RWPE2 (cell line): ENCODE measurements at places on chromosomes 4 and X.

- no peak for DNase-seq
Measured at GRCh38 chrX:123331349-123331748, 147.3 kb downstream of the GRIA3 start.

GRCh38 chrX:154136627-154137161, 7.3 kb upstream of the OPN1LW start:
- DNase-seq, result no peak

DNA sequence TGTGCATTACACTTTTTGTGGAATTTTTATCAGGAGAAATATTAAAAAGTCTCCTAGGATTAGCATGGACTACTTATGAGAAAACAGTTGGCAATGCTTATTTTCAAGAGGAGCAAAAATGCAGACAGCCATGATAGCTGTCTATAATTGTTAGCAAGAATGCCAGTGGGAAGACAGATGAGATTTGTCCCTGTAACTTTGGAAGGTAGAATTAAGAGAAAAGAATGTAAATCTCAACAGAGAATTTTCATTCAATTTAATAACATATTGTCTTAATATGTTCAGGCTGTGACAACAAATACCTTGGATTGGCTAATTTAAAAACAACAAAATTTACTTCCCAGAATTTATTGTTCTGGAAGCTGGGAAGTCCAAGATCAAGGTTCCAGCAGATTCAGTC, 349.2 kb downstream of the IQCM start:
- no peak for DNase-seq

- no peak for DNase-seq
Measured at GRCh38 chr4:53168228-53168627, 197.6 kb downstream of the SCFD2 start.

GRCh38 chr4:80240976-80241375, 25.5 kb upstream of the FGF5 start:
- DNase-seq, result no peak

GRCh38 chr4:129093191-129093920, at the start of gene SCLT1:
TSS of gene SCLT1 (minus strand) at chr4:129093539. CDS start at chr4:129093103, 436 bp downstream.
- DNase-seq, result peak; percentile 97

DNA sequence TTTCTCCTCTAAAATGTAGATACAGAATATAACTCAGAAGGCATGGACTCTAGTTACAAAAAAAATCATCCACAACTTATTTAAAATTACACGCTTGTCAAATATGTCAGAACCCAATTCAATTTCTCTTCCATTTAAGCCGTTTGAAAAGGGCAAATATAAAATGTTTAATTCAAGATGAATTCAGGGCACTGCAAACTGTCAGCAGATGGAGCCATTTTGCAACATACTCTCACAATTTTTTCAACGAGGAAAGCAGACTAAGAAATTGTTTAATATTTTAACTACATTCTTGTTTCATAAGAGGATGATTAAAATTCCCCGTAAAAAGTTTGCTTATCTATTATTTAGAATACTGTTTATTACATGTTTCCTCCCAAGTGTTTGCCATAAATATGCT, 321.3 kb upstream of the CPXCR1 start:
- DNase-seq, result no peak

GRCh38 chr4:15702941-15703403, at the start of gene BST1:
TSS of gene BST1 (plus strand) at chr4:15703065. CDS start at chr4:15703145, 80 bp downstream.
- no peak for DNase-seq

DNA sequence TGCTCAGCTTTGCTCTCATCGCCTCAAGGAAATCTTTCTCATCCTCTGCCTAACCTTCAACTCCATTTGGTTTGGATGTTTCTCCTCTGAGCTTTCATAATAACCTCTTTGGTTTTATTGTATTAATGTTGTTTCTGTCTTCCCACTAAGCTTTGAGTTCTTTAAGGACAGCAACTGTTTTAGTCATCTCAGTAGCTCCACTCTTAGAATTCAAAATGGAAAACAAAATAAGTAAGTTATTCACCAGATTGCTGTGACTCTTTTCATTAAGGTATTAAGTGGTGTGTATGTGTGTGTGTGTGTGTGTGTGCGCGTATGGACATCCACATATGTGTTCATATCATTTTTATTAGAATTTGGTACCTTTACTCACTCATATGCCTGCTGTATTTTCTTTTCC, 279.2 kb upstream of the BOD1L1 start:
- no peak for DNase-seq
